Hematopoietic multipotent progenitor cell (in vitro differentiated cells): ENCODE measurements at places on chromosomes 2 and 18.

GRCh38 chr2:138321458-138321857 is 180.1 kb upstream of the SPOPL start:
- no peak for DNase-seq

DNA sequence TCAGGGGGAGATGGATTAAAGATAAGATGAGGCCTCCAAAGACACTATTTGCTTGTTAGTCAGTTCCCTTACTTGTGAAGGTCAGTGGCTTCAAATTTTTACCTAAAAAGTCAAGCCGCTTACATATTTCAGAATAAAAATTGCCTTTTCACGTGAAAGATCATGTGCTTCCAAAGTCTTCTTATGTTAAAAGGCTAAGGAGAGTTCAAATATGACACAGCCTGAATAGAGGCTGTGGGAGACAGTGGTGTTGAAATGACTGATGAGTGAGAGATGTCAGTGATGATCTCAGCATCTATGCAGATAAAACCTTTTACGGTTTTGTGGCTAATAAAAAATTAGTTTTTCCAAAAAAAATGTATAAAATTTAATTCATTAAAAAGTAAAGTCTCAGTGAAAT is 40.5 kb downstream of the UPP2 start:
- DNase-seq: no peak

GRCh38 chr2:160210599-160211138 is 10.6 kb upstream of the ITGB6 start:
- DNase-seq: peak; percentile 22

DNA sequence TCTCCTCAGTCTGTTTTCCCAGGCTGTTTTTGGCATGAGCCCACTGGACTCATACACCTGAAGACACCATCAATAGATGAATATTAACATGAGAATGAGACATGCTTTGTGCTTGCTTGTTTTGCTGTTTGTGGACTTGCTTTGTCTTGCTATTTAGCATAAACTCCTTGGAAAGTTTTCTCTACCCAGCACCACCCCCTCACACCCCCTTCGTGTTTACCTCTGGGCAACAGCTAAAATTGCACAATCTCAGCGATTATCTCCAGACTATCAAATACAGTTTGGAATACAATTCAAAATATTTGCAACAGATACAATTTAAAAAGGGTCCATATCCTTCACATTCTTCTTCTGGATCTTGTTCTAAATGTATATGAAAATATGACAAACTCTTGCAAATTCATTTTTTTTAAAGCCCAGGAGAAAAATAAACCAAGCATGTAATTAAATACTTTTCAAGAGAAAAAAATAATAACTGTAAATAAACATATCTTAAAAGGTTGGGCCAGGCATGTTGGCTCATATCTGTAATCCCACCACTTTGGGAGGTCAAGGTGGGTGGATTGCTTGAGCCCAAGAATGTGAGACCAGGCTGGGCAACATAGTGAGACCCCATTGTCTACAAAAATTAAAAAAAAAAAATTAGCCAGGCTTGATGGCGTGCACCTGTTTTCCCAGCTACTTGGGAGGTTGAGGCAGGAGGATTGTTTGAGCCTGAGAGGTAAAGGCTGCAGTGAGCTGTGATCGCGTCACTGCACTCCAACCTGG is 32.3 kb upstream of the PMAIP1 start:
- no peak for DNase-seq

DNA sequence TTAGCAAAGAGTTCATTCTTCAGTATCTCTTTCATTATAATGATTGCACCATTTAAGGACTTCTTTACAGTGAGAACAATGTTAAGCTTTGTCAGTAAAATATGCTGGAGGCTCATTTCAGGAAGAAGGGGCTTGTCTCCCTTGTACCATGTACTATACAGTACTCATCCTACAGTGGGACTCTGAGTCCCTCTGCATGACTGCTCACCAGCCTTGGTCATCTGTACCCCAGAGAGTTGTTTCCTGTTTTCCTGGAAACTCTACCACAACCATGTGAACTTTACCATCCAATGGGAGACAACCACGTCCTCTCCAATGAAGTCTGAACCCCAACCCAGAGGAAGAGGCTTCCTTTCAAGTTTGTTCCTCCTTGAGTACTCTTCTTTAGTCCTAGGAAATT is 1171.1 kb upstream of the CRIM1 start:
- DNase-seq: no peak

GRCh38 chr2:27076323-27076722 is 2.1 kb upstream of the EMILIN1 start:
- no peak for DNase-seq

DNA sequence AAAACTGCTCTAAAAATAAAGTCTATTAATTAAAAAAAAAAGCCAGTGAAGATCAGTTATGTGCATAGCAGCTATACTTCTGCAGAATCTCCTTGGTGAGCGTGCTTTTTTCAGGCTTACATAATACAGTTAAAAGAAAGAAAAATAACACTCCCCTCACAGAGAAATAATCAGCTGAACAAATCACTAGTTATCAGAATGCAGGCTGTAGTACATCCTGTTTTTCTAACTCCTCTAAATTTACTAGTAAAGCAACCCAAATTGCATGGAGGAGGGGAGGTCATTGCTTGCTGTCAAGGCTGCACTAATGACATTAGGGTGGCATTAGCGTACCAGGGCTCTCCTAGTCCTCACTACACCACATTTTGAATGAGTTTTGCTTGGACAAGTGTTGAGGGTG is 192.2 kb downstream of the PLCL1 start:
- no peak for DNase-seq

DNA sequence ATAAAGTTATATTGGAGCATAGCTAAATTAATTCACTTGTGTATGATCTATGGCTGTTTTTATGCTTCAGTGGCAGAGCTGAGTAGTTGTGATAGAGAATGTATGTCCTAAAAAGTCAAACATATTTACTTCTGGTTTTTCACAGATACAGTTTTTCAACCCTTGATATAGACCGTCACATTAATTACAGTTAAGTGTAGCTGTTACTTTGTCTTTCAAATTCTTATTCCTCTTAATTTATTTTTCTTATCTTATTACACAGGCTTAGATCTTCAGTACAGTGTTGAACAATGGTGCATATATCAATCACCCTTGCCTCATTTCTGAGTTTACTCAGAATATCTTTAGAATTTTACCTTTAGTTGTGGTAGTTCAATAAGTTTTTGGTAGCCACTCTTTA is 12.2 kb upstream of the CYRIA start:
- DNase-seq: no peak

GRCh38 chr2:96116424-96116878 is at the start of gene ADRA2B:
Gene ADRA2B, minus strand, starts transcription at chr2:96116571. Its CDS starts 422 bp downstream, at chr2:96116149.
- DNase-seq: peak; percentile 57

- no peak for DNase-seq
Observed at GRCh38 chr2:22530131-22530530, 854.8 kb upstream of the KLHL29 start.

DNA sequence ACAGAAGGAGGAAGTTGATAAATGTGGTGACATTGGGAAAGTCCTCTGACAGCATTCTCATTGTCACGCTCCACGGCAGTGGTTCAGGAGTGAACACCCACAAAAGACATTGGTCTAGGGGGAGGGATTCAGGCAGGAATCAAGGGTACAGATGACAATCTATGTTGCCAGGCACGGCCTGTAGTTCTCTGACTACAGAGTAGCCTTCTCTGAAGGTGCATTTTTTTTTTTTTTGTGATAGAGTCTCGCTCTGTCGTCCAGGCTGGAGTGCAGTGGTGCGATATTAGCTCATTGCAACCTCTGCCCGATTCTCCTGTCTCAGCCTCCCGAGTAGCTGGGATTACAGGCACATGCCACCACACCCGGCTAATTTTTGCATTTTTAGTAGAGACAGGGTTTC is 7.4 kb upstream of the MOB1A start:
- no peak for DNase-seq

DNA sequence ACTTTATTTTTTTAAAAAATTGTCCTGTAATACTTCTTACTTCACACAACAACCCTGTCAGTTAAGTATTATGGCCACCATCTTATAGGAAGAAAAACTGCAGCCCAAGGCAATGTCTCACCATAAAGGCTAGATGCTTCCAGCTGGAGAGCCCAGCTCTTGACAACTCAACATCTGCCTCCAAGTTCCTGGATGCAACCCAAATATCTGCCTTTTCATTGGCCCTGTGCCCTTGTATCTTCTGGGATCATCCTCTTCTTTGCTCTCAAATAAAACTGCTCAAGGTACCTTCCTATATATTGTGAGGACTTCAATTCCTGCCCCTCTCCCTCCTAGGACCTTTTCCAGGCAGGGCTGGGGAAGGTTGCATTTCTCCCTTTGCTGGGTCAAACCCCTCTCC is 69.5 kb downstream of the BIN1 start:
- no peak for DNase-seq

- no peak for DNase-seq
Observed at GRCh38 chr2:170282851-170283250, 104.9 kb downstream of the MYO3B start.

DNA sequence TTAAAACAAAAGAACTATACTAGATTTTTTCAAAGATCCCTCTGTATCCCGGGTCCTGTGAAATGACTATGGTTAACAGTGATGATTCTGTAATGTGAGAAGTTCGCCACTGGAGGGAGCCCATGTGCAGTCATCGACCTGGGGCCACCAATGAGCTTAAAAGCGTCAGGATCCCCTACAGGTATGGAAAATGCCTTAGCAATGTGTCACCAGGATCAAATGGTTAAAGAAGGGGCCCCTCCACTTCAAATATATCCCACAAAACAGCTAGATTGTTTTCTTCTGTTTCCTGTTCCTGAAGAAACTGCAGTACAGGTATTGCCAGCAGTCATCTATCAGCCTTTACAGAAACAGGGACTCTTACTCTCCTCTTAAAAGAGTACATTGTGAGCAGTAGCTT is 15.3 kb downstream of the CHRNA1 start:
- peak; percentile 76 for DNase-seq

- no peak for DNase-seq
Observed at GRCh38 chr2:137847443-137847842, 116.8 kb upstream of the HNMT start.

DNA sequence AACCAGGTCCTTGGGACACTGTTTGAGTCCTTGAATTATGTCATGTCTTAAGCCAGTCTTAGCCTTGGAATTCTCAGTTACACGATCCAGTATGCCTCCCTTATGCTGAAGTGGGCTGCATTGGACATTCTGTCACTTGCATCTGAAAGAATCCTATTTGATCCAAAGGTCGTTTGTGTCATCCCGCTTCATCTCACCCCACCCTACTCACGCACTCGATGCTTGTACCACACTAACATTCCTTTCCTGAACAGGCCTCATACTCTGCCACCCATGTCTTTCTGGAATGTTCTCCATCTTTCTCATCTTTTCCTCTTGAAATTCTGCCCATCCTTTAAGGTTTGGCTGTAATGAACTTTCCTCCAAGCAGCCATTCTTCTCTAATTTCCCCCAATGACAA is 27.9 kb upstream of the ZFP36L2 start:
- DNase-seq: no peak

- no peak for DNase-seq
Observed at GRCh38 chr2:235024931-235025773, 73.3 kb downstream of the SH3BP4 start.

- no peak for DNase-seq
Observed at GRCh38 chr2:37026050-37026449, 58.1 kb downstream of the HEATR5B start.

- no peak for DNase-seq
Observed at GRCh38 chr18:59737776-59738300, 40.6 kb upstream of the CCBE1 start.

DNA sequence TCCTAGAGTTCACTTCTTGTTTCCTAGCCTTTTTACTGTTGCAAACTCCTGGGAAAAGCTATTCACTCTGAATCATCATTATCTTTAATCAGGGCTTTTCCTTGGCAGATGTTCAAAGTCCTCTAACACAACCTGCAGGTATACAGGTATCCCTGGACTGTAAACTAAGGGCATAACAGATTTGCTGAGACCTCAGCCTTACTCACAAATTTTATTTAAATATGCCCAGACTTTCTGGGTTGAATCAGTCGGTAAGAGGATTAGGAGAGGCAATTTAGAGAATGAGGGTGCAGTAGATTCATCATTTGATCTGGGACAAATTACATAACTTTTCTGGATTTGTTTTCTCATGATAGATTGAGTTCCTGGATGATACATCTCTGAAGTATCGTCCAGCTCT is 217.8 kb upstream of the STON1 start:
- no peak for DNase-seq

- no peak for DNase-seq
Observed at GRCh38 chr2:121333834-121334558, 49.0 kb upstream of the TFCP2L1 start.

DNA sequence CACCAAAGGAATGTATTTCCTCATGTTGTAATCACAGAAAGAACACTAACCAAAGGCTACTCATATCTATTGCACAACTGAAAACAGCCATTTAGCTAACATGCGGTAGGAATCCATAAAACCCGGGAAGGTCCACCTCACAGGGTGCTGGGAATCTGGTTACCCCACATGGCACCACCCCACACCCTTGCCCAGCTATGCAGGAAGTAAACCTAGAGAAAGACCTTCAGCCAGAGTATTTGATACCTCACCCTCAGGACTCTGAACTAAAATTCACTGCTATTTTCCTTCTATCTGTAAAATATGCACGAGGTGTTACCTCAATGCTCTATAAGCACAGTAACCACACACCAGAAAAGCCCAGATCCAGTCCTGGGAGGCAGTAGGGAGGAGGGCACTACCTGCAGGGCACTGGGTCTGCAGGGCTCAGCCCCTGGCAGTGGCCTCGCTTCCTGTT is 45.8 kb downstream of the PTPN2 start:
- DNase-seq: no peak

DNA sequence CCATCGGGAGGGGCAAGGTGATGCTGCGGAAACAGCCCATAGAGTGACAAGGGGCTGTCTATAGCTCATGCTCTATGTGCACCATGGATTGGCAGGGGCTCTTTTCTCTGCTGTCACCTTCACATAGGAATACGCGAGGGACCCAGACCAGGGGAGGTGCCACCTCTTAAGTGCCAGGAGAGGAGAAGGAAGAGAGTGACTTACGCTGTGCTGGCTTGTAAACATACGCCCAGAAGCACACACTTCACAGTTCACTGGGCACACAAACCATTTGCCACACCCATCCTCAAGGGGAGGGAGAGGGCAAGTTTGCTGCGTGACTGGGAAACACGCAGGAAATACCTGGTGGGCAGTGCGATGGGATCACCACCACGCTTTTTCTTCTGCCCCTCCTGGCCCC is 65.1 kb upstream of the GPR45 start:
- DNase-seq: no peak
